Stimulated activated CD8-positive, alpha-beta memory T cell treated with anti-CD3 and anti-CD28 coated beads, Interleukin-15, amount 100 ng/mL, for 24 hours (primary cell): ENCODE measurements at places on chromosomes 12 and 14.

GRCh38 chr14:104335176-104335575 is 196.8 kb downstream of the KIF26A start:
- no peak for DNase-seq

DNA sequence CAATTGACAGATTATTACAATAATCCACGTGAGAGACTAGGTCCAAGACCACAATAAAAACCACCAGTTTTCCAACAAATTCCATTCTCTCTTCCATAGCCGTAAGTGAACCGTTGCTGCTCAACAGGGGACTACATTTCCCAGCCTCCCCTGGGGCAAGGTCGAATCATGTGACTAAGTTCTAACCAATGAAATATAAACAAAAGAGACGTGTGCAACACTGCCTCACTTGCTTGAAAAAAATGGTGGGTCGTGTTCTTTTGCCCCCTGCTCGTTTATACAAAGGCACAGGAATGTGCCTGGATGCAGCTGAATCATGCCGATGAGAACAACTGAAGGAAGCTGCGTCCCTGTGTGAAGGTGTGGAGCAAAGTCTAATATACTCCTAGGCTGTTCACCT is 51.1 kb downstream of the HSPB8 start:
- no peak for DNase-seq

GRCh38 chr12:88758176-88758575 is 177.9 kb upstream of the KITLG start:
- no peak for DNase-seq

DNA sequence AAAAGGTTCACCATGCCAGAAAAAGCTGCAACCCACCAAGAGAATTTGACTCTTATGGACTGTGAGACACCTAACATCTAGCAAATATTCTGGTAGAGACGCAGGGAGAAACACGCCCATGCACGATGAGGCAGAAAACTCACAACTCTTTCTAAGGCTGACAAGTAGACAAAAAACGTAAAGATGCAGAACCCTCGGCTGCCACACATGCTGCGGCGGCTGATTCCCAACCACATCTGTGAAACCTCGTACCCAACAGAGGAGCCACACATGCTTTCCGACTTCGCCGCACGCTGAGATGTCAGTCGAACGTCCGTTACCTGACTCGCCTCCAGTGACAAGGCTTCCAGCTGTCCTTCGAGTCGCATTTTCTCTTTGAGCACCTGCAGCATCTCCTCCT is 21.8 kb downstream of the GOLGA3 start:
- no peak for DNase-seq

DNA sequence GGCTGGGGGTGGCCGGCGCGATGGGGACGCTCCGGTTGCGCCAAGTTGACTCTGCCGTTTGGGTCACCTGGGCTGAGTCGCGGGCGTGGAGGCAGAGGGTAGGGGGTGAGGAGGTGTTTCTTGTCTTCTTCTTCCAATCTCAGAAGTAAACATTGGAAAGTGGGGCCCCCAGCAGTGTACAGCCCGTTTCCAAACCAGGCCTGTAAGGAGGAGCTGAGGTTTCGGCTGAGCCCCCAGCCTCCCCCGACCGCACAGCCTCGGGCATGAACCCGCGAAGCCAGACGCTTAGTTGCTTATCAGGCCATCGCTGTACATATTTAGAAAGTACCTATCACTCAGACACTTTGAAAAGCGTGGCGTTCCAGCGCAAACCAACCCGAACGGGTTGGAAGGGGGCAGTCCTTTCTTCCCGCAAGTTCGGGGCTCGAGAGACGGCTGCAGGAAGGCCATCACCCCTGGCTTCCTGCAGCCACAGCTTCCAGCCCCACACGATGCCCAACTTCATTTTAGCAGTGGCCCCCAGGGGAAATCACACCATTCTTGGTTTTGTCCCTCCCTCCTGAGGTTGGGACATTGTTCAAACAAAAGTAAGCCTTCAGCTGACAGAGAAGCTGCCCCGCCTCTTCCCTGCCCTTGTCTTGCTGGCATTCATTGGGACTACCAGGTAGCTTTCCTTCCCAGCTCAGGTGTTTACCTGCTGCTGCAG is 164.1 kb downstream of the ZFP36L1 start:
- no peak for DNase-seq

- no peak for DNase-seq
Observed at GRCh38 chr12:25929142-25929541, 29.3 kb upstream of the RASSF8 start.

DNA sequence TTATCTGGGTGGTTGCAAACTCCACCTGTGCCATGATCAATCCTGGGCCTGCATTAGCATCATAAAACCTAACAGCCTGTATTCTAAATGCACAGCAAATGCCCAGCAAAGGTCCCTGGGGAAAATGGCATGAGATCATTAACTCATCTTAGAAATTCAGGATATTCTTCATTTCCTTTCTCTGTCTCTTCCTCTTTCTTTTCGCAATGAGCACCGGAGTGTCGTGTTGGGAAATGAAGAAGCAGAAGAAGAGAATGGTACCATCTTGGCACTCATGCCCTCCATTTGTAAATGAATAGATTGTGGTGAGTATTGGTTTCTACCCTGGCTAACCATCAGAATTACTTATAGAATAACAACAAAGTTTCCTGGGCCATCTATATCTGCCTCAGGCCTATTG is 193.6 kb downstream of the GALC start:
- no peak for DNase-seq
